ENCODE measurements at places on chromosomes 13 and 19.
A peak's percentile ranks its signal among the peaks of the same experiment; 100 is the strongest.

- peak within 1 kb of the TSS; percentile 70 for H3K4me3 ChIP-seq
- no peaks in the 10 kb centered on the region for H3K36me3 ChIP-seq
- no peaks in the 10 kb centered on the region for H3K27me3 ChIP-seq
- H3K27ac ChIP-seq = peak within 1 kb of the TSS; percentile 67
- DNase-seq = peak; percentile 73
These were observed at the start of gene IFT88 for GRCh38 chr13:20566898-20567874. Gene IFT88 (plus strand): TSS chr13:20567157. CDS start chr13:20574386, 7,229 bp downstream.

DNA sequence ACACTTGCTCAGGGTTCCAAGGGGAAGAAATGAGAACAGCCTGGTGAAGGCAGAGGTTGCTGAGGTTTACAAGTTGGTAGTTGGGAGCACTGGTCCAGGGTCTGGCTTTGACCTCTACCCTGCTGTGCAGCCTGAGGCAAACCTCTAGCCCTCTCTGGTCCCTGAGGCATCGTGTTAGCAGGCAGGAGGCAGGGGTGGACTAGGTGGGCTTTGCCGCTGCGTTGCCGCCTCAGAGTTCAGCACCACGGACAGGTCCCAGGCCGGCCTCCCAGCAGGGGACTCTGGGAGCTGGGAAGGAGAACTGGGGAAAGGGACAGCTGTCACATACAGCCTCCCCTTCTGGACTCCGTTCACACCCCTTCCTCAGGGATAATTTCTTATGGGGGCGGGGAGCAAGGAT lies 3.1 kb downstream of the NCAN start:
- no peak overlapping the region for H3K4me3 ChIP-seq
- no peaks in the 10 kb centered on the region for H3K4me1 ChIP-seq
- H3K36me3 ChIP-seq = no peaks in the 10 kb centered on the region
- no peak for DNase-seq
- H3K27ac ChIP-seq = no peak overlapping the region

GRCh38 chr13:108154421-108154858 lies 60.9 kb downstream of the LIG4 start:
- DNase-seq = no peak
- no peaks in the 10 kb centered on the region for H3K4me1 ChIP-seq
- no peaks in the 10 kb centered on the region for H3K27me3 ChIP-seq

GRCh38 chr19:38596057-38596981 lies 21.4 kb downstream of the MAP4K1 start:
- no peak overlapping the region for H3K4me3 ChIP-seq
- H3K27ac ChIP-seq = no peak overlapping the region
- DNase-seq = no peak
- no peaks in the 10 kb centered on the region for H3K4me1 ChIP-seq

Measured in effector memory CD4-positive, alpha-beta T cell (primary cell).